ENCODE measurements at places on chromosomes 12 and 14. TPM values are rescaled to one million over a fixed set of nuclear protein-coding genes. Genes with fewer than 3 reads are reported as not detected.

GRCh38 chr14:82113710-82114109, 580.1 kb upstream of the SEL1L start:
- no peak overlapping the region for H3K4me3 ChIP-seq
- H3K4me1 ChIP-seq = no peaks in the 10 kb centered on the region
- no peaks in the 10 kb centered on the region for H3K27me3 ChIP-seq
- no peak overlapping the region for H3K27ac ChIP-seq
- no peak for DNase-seq

DNA sequence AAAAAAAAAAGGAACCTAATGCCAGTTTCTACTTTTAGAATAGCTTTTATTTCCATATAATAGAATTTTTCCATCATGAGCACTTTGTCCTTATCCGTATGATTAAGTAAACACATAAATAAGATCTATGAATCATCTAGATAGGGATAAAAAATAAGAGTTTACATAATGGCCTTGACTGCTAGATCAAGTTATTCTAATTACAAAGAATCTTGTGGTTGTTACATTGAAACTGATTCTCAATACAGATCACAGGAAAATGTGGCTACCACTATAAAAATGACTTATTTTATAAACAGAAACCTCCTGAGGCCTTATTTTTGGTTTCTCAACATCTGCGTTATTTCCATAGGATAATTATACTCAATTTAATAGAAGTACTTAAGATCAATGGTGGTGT, 34.4 kb upstream of the NDUFA12 start:
- no peaks in the 10 kb centered on the region for H3K4me1 ChIP-seq
- no peak overlapping the region for H3K4me3 ChIP-seq
- H3K27me3 ChIP-seq = no peaks in the 10 kb centered on the region
- no peak overlapping the region for H3K27ac ChIP-seq
- no peak for DNase-seq

- DNase-seq = no peak
- H3K27ac ChIP-seq = no peak overlapping the region
- no peak overlapping the region for H3K4me3 ChIP-seq
- peaks cover 7% of the 10 kb centered on the region for H3K4me1 ChIP-seq
- peaks cover 65% of the 10 kb centered on the region for H3K36me3 ChIP-seq
- H3K27me3 ChIP-seq = no peaks in the 10 kb centered on the region
Measured at GRCh38 chr14:58291646-58292045, 6.7 kb upstream of the ARID4A start.

DNA sequence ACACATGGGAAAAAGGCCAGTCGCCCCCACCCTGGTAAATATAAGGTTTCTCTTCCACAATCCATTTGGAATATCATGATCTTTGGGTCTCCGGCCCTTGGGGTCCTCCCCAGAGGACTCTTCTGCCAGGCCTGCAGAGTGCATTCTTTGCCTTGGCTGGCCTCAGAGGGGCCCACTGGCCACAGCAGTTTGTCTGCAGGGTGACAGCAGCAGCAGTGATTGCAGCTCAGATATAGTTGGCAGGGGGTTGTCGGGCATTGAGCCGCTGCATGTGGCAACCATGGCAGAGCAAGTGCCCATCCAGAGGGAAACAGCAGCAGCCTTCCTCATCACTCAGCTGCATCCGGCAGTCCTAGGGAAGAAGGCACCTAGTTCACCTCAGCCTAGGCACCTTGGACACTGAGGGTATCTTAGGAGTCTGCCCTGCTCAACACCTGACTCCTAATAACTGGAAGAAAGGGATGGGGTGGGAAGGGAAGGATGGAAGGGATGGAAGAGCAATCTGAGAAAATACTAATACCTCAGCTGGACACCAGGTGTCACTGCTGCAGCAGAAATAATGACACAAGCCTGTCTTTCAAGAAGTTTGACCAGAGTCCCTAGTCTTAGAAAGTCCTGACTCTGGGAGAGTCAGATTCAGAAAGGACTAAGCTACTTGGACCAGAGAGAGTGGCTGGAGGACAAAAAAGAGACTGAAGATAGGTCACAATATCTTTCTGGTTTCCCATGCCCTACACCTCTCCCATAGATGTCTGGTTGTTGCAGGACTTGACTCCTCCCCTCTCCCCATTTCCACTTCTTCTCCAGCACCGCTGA, 8.9 kb downstream of the AJUBA start:
- H3K27ac ChIP-seq = no peak overlapping the region
- H3K4me3 ChIP-seq = no peak overlapping the region
- no peaks in the 10 kb centered on the region for H3K36me3 ChIP-seq
- DNase-seq = peak; percentile 28

- DNase-seq = peak; percentile 78
- no peak overlapping the region for H3K4me3 ChIP-seq
- peaks cover 53% of the 10 kb centered on the region for H3K4me1 ChIP-seq
- no peaks in the 10 kb centered on the region for H3K27me3 ChIP-seq
- H3K27ac ChIP-seq = peak overlapping the region; percentile 11
Measured at GRCh38 chr12:6323340-6323994, 13.0 kb downstream of the PLEKHG6 start.

DNA sequence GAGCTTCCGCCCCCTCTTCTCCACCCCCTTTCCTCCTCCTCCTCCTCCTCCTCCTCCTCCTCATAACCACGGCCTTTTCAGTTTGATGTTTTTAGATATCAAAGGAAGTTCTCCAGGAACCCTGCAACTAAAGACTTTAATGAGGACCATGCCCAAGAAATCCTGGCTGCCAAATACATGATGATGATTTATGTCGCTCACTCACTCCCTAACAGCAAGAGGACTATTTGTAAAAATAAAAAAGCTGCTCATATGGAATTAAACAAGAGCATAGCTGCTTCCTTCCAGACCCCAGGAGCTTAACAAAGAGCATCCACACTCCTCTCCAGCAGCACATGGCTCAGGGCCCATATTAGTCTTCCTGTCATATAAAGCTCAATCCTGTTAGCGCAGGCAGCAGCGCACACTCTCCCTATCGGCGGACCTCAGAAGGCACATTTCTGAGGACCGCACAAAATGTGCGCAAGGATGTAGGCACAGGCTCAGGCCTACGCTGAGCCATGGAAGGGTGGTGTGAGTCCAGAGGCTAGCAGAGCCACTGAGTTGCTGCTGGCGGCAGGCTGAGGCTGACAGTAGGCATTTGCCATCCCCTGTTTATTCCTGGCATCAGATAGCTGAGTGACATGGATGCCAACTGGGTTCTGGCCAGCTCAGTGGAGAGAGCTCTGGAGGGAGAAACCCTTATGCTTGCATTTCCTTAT, 232.8 kb downstream of the MSRB3 start:
- no peaks in the 10 kb centered on the region for H3K27me3 ChIP-seq
- H3K36me3 ChIP-seq = no peaks in the 10 kb centered on the region
- H3K27ac ChIP-seq = no peak overlapping the region
- H3K4me3 ChIP-seq = no peak overlapping the region
- DNase-seq = no peak
- no peaks in the 10 kb centered on the region for H3K4me1 ChIP-seq

DNA sequence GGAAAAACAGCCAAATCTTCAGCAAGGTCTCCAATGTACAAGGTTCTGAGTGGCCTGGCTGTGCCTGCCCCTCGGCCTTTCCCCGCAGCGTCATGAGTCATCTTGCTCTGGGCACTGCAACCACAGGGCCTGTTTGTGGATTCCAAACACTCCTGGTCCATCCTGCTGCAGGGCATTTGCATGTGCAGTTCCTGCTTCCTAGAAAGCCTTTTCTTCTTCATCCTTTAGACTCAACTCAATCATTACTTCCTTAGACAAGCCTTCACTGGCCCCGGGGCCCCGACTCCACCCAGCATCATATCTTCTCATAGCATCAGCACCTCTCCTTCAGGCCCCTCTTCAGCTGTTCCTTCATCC, 101.8 kb upstream of the EGLN3 start:
- H3K36me3 ChIP-seq = no peaks in the 10 kb centered on the region
- peaks cover 6% of the 10 kb centered on the region for H3K4me1 ChIP-seq
- DNase-seq = no peak
- H3K4me3 ChIP-seq = no peak overlapping the region

- no peaks in the 10 kb centered on the region for H3K4me1 ChIP-seq
- H3K36me3 ChIP-seq = no peaks in the 10 kb centered on the region
- DNase-seq = no peak
- H3K27me3 ChIP-seq = no peaks in the 10 kb centered on the region
- no peak overlapping the region for H3K4me3 ChIP-seq
Measured at GRCh38 chr14:68333262-68333661, 459.6 kb downstream of the ZFP36L1 start.

DNA sequence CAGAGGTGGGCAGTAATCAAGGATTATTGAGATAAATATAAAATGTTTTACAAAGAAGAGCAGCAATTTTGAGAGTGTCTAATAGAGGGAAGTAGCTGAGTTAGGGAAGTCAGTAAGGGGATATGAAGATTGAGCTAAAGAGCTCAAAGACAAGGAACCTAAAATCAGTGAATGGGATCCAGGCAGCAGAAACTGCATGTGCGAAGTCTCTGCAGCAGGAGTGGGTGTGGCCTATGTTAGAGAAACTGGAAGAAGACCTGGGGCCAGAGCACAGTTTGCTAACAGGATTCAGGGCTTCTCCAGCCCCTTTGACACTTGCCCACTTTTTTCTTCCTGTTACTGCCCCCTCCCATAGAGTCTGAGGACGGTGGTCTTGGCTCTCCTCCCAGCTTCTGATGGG, 36.3 kb upstream of the PLXNC1 start:
- H3K27me3 ChIP-seq = no peaks in the 10 kb centered on the region
- H3K4me1 ChIP-seq = peaks cover 5% of the 10 kb centered on the region
- no peak overlapping the region for H3K4me3 ChIP-seq
- H3K36me3 ChIP-seq = no peaks in the 10 kb centered on the region
- H3K27ac ChIP-seq = no peak overlapping the region
- DNase-seq = no peak

IL22 gene
- not detected for total RNA-seq

ITFG2 gene
- 58.6 TPM for total RNA-seq

CCDC175 gene
- not detected for total RNA-seq

All from natural killer cell (primary cell).